Renal pelvis (tissue), 12 donors: ENCODE measurements at places on chromosomes 16 and 17. TPM values are rescaled to one million over a fixed set of nuclear protein-coding genes. Genes with fewer than 3 reads are reported as not detected.

The PFN1 gene
- polyA plus RNA-seq, result 401 TPM

The CSH2 gene
- polyA plus RNA-seq, result not detected

The FBF1 gene
- polyA plus RNA-seq, result 13.1 TPM

The RANBP10 gene
- polyA plus RNA-seq, result 24.4 TPM

The TBC1D26 gene
- polyA plus RNA-seq, result 1.0 TPM

The RANGRF gene
- polyA plus RNA-seq, result 33.7 TPM

The TSPOAP1 gene
- 70.8 TPM for polyA plus RNA-seq
